ENCODE measurements at places on chromosomes 6 and 20.

- DNase-seq: no peak
Observed at GRCh38 chr20:12886618-12887363, 122.0 kb upstream of the SPTLC3 start.

- no peak for DNase-seq
Observed at GRCh38 chr6:163281634-163282033, 132.9 kb upstream of the QKI start.

DNA sequence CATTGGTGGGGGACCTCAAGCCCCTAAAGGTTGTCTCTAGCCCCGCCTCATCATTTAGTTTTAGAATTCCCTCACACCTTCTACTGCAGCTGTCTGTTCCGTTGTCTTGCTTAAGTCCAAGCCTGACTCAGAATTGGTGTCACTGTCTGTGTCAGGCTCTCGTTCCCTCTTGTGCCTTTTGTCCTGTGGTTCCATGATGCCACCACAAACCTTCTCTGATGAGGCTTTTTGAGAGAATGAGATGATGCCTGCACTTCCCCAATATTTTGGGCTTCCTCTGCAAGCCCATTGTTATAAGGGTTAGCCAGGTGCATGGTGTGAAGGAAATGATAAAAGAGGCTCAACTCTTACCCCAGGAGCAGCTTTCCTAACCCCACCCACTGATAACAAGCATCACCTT, 8.1 kb upstream of the AKIRIN2 start:
- no peak for DNase-seq

DNA sequence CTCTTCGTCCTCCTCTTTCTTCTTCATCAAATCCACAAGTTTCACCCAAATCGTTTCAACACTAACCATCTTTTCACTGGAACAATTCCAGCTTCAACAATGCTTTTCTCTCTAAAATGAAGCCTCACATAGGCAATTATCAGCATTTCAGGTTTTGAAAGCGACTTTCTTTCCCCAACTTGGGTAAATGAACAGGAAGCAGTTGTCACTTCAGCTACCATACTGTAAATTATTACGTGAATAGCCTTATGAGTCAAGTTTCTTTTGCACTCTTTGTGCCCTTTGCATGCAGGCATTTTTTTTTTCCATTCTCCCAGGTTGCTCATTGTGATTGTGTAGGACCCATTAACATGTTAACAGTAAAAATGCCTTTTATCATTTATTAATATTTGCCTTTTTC, 121.7 kb upstream of the BTBD3 start:
- no peak for DNase-seq

DNA sequence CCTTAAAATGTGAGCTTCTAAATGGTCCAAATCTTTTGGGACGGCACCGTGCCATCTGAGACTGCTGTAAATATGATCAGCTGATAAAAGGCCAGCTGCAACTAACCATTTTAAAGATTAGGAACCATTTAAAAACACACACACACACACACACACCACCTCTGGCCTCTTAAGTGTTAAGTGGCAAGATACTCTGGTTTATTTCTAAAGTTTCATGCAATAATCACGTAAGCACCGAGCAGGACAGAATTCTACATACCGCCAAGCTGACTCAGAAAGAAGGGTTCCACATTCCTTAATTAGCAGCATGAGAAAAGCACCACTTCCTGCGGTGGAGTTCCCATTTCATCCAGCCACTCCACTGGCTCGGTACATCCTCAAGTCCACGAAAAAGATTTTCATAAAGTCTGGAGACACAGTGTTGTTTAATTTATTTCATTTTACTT, 17.8 kb upstream of the ZNF217 start:
- DNase-seq: no peak

- DNase-seq: no peak
Observed at GRCh38 chr6:129280293-129280644, 397.3 kb downstream of the LAMA2 start.

- no peak for DNase-seq
Observed at GRCh38 chr6:130713144-130713543, 114.1 kb upstream of the SMLR1 start.

Measured in NCI-H1694 treated with DMSO at 0.1 percent for 48 hours (cell line).